Right cardiac atrium (tissue), 5 donors: ENCODE measurements at places on chromosomes 4 and X. TPM values are rescaled to one million over a fixed set of nuclear protein-coding genes. Genes with fewer than 3 reads are reported as not detected.

DNA sequence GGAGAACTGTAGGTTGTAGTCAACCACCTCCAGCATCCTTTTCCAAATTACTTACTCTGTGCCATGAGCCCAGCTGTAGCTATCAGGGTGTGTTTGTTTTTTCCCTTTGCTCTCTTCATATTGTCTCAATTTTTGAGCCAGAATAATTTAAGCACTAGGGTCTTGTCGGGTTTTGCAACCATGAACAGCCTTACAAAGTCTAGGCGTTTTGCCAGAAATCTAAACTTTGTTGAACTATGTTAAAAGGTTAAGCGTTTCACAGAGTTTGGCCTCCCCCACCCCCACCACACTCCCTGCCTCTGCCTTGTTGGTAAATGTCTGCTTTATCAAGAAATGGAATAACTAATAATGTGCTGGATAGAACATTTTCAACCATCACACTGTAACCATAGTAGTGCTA lies 190.6 kb upstream of the TTC29 start:
- DNase-seq = peak; percentile 74

DNA sequence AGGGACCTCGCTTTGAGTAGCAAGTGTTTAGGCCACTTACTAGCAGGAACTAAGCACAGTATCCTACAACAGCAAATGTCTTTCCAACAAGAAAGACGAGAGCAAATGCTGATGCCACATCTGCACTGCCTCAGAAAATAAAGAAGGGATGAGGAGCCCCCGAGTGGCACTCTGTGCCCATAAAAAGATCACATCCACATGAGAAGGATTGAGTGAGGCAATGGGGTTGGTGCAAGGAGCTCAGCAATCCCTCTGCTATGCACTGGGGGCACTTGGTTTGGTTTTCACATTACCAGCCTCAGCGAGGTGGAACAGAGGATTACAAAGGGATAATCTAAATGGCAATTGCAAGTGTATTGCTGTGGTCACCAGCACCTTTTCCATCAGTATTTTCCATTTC lies 252.8 kb upstream of the SLC7A11 start:
- DNase-seq = peak; percentile 13

GRCh38 chrX:136376713-136377112 lies 76.0 kb downstream of the ADGRG4 start:
- DNase-seq = no peak

DNA sequence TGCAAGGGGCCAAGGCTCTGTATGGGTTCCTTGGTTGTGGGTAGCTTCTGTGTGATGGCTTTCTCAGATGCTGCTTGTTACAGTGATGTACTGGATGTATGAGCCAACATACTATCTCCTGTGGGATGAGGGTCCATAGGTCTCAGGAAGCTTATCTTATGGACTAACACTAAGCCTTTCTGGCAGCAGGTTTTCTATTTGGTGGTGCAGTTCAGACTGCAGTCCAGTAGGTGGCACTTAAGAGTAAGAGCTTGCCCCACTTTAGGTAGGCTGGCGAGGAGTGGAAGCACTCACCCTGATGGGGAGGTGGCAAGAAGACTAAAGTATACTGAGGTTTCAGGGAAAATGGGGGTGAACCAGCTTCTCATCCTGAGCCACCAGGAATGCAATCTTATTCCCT lies 306.7 kb upstream of the MAOA start:
- DNase-seq = no peak

DNA sequence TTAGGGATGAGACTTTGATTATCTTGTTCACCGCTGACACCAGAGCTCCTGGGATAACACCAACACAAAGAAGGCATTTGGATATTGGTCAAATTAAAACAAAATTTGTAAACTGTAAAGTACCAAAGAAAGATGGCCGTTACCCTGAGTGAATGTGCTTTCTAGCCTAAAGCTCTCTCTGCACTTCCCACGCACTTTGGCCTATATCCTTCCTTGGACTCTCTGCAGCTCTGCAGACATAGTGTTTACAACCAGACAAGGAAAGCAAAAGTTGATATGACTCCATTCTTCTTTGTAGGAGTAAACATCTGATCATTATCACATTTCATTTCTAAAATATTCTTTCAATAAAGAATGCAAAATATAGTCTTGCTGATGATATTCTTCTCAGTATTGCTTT lies 44.8 kb upstream of the PITX2 start:
- no peak for DNase-seq

GRCh38 chr4:37603070-37603468 lies 83.1 kb downstream of the RELL1 start:
- peak; percentile 94 for DNase-seq

- DNase-seq = no peak
These were observed 272.4 kb upstream of the SMIM31 start for GRCh38 chr4:164481306-164482091.

- no peak for DNase-seq
These were observed 93.7 kb upstream of the AP1S2 start for GRCh38 chrX:15948318-15948660.

DNA sequence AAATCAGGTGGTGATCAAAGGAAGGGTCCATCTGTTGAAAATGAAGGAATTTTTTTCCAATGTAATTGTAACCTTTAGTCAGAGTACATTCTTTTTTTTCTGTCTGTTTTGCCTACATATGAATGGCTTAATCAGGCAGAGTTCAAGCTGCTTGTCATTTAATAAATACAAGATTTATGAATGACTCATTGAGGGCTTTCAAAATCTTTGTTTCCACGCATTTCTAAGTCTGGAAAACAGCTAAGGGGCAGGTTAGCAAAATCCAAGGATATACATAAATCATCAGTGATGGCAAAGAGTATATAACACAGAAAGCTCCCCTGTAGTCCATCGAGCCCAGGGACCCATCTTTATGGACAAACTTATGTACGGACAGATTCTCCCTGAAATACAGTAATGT lies 1.8 kb downstream of the CA5B start:
- DNase-seq = no peak

- no peak for DNase-seq
These were observed 117.8 kb upstream of the ESX1 start for GRCh38 chrX:104372547-104372946.

GRCh38 chrX:10474913-10475568 lies 145.3 kb downstream of the MID1 start:
- DNase-seq = no peak

DNA sequence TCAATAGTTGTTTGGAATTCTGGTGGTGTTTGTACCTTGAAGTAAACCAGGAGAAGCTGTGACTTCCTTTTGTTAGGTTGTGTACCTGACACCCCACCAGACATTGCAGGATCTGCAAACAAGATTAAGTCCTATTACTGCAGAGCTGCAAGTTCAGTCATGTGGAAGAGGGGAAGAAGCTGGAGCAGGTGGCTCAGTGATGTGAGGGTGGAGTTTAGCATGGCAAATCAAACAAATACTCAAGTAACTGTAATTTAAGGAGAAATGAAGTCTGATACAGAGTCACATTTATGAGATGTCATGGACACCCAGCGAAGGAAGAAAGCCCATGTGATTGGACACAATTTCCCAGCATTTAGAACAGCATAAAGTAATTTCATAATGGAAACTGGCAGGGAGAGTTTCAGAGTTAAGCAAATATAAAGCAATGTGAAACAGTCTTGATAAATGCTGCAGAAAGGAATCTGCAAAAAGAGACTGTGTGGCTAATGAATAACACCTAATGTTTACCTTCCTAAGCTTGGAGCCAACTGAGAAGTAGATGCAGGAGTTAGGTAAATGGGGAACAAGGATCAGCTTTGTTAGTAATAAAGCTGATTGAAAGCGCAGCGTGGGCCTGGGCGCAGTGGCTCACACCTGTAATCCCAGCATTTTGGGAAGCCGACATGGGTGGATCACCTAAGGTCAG lies 249.1 kb downstream of the GBA3 start:
- DNase-seq = no peak

- DNase-seq = no peak
These were observed 35.2 kb upstream of the SMS start for GRCh38 chrX:21905313-21905712.

GRCh38 chr4:52049266-52049665 lies 1.8 kb upstream of the SPATA18 start:
- DNase-seq = no peak

DNA sequence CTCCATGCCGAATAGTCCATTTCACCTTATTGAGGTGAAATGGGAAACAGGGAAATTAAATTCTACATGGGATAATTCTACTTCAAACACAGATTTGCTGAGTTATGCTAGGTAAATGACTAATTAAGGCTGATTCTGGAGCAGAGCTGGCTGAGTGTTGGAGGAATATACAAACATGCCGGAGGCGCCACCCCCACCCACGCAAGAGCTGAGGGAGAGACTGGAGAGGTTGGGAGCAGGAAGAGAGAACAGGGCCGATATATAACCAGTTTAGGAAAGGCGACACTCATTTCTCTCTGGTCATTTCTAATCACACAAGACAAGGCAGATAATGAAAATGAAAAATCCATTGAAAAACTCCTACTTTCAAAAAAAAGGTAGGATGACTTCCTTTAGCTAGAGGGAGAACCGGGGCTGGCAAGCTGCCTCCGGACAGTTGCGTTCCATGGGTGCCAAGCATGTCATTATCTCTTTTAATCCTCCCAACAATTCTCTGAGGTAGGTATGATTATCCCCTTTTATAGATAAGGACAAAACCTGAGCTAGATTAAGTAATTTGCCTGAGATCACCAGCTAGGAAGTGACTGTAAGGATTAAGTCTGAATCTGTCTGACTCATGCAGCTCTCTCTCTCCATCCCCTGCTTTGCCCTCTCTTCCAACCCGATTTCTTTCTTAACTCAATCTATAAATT lies 27.6 kb upstream of the CFAP299 start:
- DNase-seq = peak; percentile 12

DNA sequence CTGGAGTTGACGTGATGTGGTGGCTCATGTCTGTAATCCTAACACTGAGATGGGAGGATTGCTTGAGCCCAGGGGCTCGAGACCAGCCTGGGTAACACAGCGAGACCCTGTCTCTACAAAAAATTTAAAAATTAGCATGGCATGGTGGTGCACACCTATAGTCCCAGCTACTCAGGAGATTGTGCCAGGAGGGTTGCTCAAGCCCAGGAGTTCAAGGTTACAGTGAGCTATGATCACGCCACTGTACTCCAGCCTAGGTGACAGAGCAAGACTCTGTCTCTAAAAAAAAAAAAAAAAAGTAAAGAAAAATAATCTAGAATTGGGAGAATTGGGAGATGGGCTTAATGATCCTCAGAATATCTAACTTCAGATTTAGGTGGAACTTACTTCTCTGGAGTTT lies 51.1 kb downstream of the MSN start:
- DNase-seq = no peak

GRCh38 chrX:118448273-118448783 lies 47.3 kb upstream of the DOCK11 start:
- no peak for DNase-seq

GRCh38 chr4:163679189-163679588 lies 184.7 kb downstream of the TMA16 start:
- DNase-seq = no peak

- no peak for DNase-seq
These were observed 44.3 kb upstream of the FAM47C start for GRCh38 chrX:36963852-36964251.

DNA sequence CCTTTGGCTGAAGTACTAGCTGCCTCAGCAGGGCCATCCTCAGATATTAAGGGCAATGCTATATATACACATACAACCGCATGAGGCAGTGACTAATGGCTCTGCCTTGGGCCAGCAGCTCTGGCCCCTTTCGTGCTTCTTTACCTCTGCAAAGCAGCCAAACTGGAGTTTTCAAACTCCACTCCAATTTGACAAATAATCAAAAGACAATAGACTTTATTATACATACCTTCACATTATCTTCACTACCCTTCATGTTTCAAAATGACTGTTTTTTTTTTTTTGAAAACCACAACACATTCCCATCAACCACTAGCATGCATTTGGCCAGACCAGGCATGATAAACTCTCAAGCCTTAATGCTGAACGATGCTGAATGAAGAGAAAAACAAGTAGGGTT lies 187.7 kb downstream of the ENOX2 start:
- DNase-seq = no peak

DNA sequence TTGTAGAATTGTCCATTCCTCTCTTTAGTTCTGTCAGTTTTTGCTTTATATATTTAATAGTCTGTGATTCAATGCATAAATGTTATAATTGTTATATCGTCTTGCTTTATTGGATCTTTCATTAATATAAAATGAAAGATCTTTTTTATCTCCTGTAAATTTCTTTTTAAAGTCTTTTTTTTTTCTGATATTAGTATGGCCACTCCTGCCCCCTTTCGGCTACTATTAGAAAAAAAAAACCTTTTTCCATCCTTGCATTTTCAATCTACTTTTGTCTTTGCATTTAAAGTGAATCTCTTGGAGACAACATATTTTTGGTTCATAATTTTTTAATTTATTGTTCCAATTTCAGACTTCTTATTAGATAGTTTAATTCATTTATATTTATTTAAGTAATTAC lies 677.4 kb upstream of the NDST4 start:
- DNase-seq = no peak

GRCh38 chrX:133477986-133478385 lies 62.7 kb upstream of the GPC4 start:
- no peak for DNase-seq

- DNase-seq = no peak
These were observed 725.5 kb downstream of the TRIML1 start for GRCh38 chr4:188864741-188865140.

GRCh38 chrX:80316526-80316925 lies 103.7 kb upstream of the TENT5D start:
- no peak for DNase-seq

DNA sequence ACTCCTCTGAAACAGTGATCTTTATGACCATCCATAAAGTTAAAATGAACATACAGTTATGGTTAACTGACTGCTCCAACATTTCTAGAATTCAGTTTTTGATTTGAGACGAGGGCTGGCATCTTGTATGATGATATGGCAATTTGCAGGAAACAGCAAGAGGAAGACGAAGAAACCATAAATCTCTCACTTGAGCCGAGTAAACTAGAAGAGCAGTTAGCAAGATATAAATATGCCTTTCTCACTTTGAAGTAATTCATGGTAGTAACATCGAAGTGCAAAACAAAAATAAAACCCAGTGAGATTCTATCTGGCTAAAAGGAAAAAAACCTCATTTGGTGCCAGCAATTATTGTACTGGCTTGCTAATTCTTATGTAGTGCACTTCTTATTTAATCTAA lies 139.0 kb upstream of the SPRY1 start:
- no peak for DNase-seq

DNA sequence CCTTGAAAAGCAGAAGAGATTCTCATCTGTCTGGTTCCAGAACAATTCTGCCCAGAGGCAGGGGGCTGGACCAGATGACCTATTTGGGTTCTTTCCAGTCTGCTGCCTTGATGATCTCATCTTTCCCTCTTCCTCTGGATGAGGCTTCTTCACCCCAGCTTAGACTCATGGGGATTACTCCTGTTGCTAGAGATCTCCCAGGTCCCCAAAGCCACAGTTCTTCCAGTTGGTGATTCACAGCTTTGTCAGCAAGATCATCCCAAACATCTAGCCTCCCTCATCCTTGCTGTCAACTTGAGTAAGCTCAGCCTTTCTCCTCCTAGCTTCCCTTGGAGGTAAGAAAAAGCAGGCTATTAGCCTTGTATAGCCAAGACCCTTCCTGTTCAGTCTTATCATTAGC lies 64.2 kb upstream of the PJA1 start:
- DNase-seq = no peak

GRCh38 chr4:185742766-185743165 lies 69.2 kb downstream of the SORBS2 start:
- DNase-seq = no peak

GRCh38 chrX:12360383-12360782 lies 222.1 kb downstream of the FRMPD4 start:
- DNase-seq = no peak

Gene ADH1C
- 3.6 TPM for total RNA-seq

Gene DTHD1
- total RNA-seq = not detected

Gene NDST3
- total RNA-seq = 0.20 TPM

Gene VSIG1
- total RNA-seq = not detected

Gene TNIP2
- total RNA-seq = 28.0 TPM

Gene CPE
- 86.4 TPM for total RNA-seq

Gene AFAP1
- 21.9 TPM for total RNA-seq

Gene PLRG1
- 42.5 TPM for total RNA-seq

Gene HHIP
- total RNA-seq = 1.2 TPM
